Activated naive CD8-positive, alpha-beta T cell treated with anti-CD3 and anti-CD28 coated beads for 36 hours (primary cell): ENCODE measurements at places on chromosomes 4 and X.

DNA sequence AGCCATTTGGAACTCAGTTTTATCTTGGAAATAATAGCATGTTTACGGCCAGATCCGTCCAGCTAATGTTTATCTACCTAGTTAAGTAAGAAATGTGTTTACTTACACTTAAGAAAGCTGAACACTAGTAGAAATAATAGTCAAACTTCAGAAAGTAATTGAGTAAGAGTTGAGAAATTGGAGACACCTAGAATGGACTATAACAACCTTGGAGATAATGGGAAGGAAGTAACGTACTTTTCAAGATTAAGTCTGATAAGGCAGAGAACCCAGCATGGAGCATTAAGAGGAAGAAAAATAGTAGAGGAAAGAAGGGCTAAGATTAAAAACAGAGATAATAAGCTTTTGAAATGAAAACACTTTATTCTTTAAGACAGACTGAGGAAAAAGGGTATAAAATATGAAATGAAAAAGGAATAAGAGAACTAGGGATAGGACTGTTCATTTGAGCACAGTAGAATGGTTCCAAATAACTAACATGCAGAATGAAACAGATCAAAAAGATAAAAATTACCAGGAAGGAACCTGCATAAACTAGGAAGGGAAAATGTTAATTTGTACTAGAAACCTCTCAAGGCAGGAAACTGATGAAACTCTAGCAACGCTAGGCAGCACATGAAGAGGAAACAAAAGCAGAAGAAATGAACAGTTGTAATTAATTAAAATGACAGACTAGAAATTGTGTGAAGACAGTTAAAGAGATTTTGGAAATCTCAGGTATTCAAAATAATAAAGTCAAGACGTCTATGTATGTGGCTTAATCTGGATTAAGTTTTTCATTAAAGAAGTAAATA, 71.7 kb downstream of the FBXW7 start:
- DNase-seq = no peak

GRCh38 chr4:129043523-129043922, 49.8 kb downstream of the SCLT1 start:
- no peak for DNase-seq

DNA sequence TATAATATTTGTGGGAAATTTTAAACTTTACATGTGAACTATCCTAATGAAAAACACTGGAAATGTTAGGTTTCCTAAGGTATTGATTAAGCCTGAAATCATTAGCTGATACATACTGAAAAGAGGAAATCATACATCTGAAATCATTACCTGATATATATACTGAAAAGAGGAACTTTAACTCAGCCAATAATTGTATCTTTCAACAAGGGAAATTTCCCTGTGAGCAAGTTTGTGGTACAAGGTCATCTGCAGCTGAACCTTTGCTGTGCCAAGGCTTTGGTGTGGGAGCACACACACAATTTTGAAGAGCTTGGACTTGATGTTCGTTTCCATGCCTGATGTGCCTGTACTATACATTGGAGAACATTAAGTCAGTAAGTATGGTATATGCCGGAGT, 131.9 kb upstream of the USP9X start:
- no peak for DNase-seq

- DNase-seq = no peak
Measured at GRCh38 chr4:107349732-107350131, 313.6 kb upstream of the DKK2 start.

DNA sequence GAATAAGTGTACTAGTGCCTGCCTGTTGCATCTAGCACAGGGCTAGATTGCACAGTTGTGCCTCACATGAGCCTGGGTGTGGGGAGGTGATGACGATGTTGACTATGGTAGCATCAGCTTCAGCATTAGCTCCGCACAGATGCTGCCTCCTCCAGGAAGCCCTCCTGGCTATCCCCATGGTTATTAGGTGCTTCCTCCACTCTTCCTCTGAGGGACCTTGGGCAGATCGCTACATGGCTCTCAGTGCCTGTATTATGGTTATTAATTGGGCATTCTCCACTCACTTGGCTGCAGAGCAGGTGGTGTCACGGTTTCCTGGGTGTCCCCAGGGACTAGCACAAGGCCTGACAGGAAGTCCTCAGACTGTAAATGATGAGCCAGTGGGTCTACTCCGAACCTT, 325.6 kb downstream of the ARHGAP10 start:
- DNase-seq = no peak

DNA sequence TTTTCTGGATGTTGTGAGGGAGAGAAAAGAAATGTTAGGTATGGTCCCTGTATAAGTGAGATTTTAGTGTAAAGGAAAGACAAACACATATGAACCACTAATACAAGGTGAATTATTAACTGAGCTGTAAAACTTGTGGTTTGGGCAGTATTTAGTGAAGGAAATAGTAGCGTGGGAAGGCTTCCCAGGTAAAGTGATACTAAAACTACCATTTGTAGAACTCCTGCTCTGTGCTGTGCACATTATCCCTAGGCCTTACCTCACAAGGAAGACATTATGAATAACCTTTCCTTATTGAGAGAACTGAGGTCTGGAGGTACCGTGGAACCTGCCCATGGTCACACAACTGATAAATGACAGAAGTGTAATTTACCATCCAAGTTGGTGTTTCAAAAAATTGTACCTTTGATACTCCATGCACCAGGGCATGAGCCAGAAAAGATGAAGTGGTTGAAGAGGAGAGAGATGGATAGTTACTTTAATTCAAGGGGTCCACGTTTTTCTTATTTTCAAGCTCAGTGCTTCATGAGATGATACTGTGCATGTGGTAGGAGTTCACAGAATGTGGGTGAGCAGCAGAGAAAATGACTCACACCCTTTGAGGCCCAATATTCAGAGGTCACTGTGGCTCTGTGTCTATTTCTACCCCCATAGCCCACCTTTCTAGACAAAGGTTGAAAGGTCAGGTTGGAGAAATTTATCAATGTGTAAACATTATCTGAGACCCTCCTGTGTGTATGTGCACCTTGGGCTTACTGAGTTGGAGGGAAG, 2.6 kb upstream of the VSIG4 start:
- DNase-seq = no peak

DNA sequence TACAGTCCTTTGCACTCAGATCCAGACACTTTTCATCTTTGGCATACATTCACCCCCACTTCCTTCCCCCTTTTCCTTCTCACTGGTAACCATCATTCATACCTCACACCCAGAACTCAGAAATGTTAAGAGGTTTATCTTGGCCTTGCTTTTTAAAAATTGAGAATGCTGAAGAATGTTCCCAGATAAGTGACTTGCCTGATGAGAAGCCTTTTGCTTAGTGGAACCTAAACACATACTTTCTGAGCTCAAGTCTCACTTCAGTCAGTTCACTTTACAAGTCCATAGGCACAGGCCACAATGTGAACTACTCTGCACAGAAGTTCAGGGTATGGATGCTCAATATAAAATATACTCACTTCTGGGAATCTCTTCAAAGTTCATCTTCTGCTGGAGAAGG, 129.4 kb downstream of the GRIA3 start:
- no peak for DNase-seq

DNA sequence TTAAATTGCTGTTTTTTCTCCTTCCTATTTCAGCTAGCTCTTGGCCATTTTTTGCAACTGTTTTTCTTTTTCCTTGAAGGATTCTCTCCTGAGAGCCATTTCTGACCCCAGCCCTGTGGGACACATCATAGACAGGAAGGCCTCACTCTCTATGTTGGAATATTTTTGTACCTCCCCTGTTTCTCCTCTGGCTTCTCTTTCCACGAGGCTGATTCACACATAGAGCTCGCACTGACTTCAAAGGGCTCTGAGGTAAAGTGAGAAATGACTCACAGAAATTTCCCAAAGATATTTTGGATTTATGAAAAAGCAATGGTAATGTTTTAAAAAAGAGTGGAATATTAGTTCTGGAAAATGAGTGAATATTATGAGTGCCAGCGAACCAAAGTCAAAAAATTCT, 181.7 kb upstream of the IGFBP7 start:
- DNase-seq = no peak

- peak; percentile 35 for DNase-seq
Measured at GRCh38 chr4:121070696-121071639, 1.4 kb downstream of the NDNF start.

GRCh38 chrX:18899796-18900380, 84.0 kb downstream of the PHKA2 start:
- DNase-seq = no peak

DNA sequence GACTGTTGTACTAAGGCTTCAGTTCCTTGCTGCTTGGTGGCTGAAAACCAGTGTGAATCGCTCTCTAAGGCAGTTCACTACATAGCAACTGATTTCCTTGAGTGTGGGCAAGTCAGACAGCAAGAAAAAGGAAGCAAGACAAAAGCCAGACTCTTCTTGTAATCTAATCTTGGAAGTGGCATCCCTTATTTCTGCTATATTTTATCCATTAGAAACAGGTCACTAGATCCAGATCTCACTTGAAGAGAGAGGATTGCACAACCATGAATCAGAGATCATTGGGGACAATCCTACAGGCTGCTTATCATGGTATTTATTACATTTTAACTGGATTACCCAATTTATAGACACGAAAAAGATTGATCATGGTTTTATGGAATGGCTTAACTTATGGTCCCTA, 684.5 kb downstream of the GRID2 start:
- no peak for DNase-seq

GRCh38 chr4:188596021-188596420, 456.8 kb downstream of the TRIML1 start:
- DNase-seq = no peak

DNA sequence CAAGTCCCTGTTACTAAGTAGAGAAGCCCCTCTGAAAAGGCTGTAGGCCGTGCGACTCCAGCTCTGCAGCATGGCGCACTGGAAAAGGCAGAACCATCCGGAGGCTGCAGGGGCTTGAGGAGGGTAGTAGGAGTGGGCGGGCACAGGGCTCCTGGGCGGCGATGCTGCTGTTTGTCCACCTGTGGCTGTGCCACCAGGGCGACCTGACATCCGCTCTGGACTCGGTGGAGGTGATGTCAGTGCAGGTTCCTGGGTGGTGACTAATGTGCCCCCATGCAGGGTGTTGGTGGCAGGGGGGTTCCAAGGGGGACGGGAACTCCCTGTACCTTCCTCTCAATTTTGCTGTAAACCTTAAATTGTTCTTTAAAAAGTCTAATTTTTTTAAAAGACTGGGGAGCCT, 58.3 kb downstream of the PCGF3 start:
- DNase-seq = no peak

DNA sequence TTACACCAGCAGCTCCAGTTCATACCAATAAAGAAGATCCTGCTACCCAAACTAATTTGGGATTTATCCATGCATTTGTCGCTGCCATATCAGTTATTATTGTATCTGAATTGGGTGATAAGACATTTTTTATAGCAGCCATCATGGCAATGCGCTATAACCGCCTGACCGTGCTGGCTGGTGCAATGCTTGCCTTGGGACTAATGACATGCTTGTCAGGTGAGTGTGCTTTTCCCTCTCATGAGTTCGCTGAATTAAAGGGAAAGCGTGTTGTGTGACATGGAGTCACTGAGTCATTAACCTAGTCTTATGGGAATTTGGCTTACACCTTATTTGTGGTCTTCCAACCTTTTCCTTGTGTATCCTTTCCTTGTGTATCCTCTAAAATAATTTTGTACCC, 15.9 kb downstream of the TMEM165 start:
- DNase-seq = no peak

- no peak for DNase-seq
Measured at GRCh38 chr4:139767168-139767567, 101.5 kb downstream of the MGST2 start.

- DNase-seq = peak; percentile 9
Measured at GRCh38 chr4:27684610-27685011, 824.0 kb downstream of the STIM2 start.

- DNase-seq = no peak
Measured at GRCh38 chr4:137946453-137947174, 295.5 kb downstream of the SLC7A11 start.

GRCh38 chrX:122857734-122858133, 326.3 kb upstream of the GRIA3 start:
- no peak for DNase-seq

GRCh38 chr4:188612659-188613058, 473.4 kb downstream of the TRIML1 start:
- no peak for DNase-seq

GRCh38 chrX:118867251-118867650, 43.6 kb downstream of the ZCCHC12 start:
- no peak for DNase-seq

- DNase-seq = no peak
Measured at GRCh38 chrX:149298111-149298510, 207.0 kb downstream of the IDS start.

GRCh38 chr4:88251924-88252323, 32.4 kb downstream of the PPM1K start:
- DNase-seq = no peak
